ENCODE measurements at places on chromosomes 1 and 21.

DNA sequence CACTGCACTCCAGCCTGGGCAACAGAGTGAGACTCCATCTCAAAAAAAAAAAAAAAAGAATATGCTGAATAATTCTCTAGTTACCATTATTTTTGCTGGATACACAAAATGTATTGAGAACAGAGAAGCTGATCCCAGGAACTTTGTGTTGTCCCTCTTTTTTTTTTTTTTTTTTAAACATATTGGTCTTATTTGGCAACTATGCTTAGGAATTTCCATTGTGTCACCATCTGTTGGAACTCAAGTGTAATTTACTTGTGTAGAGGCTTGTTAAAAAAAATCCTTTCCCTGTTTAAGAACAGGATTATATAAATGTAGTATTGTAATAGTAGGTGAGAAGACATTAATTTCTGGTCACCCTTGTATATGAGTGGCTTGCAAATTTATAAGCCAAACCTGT is 28.6 kb downstream of the CAMSAP2 start:
- no peak for DNase-seq

DNA sequence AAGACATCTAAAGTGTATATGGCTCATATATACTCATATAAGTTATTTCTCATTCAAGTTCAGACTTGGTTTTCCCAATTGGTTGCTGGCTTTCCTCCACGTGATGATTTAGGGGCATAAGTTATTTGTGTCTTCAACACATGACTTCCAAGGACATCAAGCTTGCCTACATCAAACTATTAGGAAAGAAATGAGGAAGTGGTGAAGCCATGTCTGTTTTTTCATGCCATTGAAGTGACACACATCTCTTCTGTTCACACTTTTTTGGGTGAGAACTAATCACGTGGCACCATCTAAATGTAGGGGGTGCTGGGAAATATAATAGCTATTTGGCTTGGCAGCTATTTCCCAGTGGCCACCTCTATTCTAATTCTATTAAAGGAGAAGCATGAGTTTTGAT is 282.1 kb downstream of the OMA1 start:
- DNase-seq: no peak

GRCh38 chr1:109895720-109896504 is 14.7 kb upstream of the CSF1 start:
- DNase-seq: no peak

DNA sequence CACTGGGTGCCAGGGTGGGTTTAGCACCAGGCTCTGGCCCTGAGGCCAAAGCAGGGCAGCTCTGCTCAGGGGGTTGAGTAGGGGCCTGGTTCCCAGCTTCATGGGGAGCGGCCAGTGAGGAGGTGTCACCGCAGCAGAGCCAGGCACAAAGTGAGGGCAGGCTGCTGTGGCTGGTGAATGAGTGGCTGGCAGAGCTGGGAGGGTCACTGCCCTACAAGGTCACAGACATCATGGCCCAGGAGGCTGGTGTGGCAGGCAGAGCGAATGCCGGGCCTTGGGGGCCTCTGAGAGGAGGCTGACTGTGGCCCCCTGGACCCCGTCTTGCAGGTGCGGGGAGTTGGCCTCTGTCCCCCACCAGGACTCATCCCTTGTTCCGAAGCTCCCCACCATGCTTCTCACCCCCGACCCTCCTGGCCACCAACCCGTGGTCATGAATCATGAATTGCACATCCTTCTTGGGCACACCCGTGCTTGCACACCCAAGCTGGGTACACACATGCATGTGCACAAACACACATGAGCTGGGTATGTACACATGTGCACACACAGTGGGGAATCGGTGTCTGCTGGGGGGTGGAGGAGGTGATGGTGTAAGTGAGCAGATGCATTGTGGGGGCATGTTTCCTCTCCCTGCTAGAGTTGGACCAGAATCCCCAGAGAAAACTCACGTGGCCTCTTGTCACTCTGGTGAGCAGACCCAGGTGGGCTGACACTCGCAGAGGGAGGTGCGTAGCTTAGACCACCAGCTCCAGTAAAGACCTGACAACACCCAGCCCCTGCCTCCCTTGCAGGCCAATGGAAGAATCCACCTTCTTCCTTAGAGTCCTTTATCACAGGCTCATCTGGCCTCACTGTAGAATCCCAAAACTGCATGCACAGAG is 4.8 kb upstream of the GNB1 start:
- no peak for DNase-seq

GRCh38 chr1:119783354-119784185 is 14.9 kb upstream of the HMGCS2 start:
- DNase-seq: no peak

DNA sequence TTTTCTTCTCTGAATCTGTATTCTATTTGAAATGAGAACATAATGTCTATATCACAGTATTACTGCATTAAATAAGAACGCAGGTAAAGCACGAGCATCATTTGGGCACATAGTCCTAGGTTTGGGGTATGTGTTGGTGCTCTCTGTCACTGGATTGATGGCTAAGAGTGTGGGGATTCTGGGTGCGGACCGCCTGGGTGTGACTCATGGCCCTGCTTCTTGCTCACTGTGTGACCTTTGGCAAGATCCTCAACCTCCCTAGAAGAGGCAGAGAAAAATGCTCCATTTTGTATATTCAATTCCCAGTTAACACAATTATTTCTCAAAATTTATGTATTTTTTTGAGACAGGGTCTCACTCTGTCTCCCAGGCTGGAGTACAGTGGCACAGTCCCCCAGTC is 99.7 kb downstream of the LAMC2 start:
- DNase-seq: no peak

DNA sequence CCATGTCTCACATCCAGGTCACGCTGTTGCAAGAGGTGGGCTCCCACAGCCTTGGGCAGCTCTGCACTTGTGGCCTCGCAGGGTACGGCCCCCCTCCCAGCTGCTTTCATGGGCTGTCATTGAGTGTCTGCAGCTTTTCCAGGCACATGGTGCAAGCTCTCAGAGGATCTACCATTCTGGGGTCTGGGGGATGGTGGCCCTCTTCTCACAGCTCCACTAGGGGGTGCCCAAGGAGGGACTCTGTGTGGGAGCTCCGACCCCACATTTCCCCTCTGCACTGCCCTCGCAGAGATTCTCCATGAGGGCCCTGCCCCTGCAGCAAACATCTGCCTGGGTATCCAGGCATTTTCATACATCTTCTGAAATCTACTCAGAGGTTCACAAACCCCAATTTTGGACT is 219.4 kb downstream of the LRRC7 start:
- DNase-seq: no peak

DNA sequence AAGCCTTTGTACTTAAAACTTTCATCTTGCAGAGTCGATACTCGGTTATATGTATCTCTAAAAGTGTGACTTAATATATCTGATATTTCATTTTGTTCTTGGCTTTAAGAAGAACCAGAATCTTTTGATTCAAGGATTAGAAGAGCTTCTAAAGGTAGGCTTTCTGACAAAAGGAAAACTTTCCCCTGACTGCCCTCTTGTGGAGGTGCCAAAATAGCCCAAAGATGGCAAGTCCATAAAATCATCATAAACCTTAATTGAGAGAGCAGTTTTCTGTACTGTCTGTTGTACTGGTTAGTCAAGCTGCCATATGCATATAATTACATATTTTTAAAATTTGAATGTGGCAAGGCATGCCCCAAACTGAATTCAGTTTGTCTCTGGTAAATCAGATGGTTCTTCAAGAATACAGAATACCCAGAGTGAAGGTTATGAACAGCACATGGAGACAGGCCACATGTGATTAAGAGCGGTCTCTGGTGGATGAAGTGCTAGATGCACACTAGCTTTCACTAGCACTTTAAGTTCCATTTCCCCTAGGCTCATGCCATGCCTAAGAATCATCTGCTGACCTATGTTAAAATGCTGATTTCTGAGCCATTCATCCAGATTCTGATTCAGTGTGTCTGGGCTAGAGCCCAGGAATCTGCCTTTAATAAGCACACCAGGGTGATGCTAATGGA is 27.7 kb upstream of the ELAVL4 start:
- DNase-seq: no peak

- DNase-seq: no peak
Observed at GRCh38 chr1:206111271-206111927, 5.8 kb downstream of the AVPR1B start.

GRCh38 chr1:155339515-155340097 is 18.9 kb downstream of the RUSC1 start:
- no peak for DNase-seq

DNA sequence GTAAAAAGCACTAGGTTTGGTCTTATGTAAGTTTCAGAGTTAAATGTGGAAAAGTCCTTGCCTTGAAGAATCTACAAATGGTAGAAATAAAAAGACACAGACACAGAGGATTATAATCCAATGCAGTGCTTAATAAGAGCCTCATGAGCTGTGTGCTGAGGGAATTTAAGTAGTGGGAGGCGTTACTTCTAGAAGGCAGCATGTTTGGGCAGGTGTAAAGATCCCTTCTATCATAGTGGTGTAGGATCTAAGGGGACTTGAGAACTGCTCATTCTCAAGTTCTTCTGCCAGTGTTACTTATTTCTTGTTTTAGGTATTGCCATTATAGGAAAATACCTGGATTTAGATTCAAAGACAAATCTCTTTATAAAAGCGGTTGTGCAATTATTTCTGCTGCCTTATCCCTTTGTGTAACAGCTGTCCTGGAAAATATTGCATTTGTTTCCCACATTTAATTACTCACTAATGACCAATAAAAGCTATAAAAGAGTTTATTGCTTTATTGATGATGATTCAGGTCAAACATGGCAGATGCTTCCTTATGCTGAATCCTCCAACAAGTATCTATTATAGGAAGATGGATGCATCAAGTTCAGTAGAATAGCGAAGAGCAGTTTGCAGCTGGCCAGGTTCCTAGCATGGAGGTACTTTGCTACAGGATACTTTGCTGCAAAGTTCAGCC is 132.5 kb upstream of the IVNS1ABP start:
- no peak for DNase-seq

GRCh38 chr1:52669696-52670095 is 28.5 kb downstream of the COA7 start:
- DNase-seq: no peak

GRCh38 chr1:46456411-46456963 is 33.1 kb upstream of the DMBX1 start:
- DNase-seq: no peak

DNA sequence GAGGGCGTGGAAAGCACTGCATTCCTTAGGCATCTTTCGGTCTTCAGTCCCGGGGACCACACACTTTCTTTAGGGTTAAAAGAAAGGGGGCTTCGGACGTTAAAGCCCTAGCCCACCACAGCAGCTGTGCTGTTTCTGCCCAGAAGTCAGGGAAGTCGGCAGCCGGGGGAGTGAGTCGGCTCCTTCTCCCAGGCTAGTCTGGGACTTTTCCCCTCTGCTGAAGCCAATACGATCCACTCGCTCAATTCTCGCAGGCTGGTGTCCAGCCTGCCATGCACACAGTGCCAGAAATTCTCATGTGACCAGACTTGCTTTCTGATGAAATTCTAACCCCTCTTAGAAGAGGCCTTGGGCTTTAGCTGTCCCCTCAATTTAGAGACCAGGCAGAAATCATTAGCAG is 67.7 kb downstream of the BCAR3 start:
- no peak for DNase-seq

DNA sequence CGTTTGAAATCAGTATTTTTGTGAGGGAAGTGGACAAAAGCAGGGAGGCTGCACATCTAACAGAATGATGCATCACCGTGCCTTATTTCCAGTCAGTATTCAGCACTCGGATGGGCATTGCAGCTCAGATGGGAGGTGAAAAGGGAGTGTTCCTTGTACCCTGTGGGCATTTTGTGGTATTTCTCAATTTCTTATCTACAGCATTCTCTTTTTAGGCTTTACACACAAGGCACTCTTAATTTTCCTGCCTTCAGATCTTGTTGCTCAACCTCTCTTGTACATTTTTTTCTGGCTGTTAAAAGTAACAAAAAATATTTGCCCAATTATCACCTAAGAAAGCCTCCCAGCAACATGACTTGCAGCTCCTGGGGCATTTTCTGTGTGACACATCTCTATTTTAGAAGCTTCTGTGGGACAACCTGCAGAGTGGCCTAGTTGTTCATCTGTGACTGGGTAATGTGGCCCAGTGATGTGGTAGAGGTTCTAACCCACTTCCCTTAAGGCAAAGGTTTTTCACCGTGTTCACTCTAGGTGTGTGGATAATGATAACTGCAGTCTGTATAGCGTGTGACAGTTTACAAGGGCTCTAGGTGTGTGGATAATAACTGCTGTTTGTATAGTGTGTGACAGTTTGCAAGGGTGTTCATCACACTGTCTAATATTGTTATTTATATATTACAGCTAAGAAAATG is 257.2 kb downstream of the PTGER3 start:
- no peak for DNase-seq

DNA sequence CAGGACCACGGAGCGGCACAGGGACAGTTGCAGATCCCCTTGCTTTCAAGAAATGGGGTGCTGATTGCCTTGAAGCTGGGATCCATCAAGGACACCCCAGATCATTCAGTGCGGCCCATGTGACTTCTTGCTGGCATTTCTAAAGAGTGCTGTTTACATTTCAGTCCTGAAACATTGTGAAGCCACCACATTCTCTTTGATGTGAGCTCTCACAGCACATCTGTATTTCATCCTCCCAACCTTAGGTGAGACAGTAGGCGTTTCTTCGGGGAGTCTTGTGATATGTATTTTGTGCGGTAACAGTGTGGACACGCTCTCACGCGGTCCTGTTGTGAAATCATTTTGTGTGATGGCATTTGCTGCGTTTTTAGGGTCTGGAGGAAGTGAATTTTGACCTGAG is 57.2 kb downstream of the CACHD1 start:
- no peak for DNase-seq

DNA sequence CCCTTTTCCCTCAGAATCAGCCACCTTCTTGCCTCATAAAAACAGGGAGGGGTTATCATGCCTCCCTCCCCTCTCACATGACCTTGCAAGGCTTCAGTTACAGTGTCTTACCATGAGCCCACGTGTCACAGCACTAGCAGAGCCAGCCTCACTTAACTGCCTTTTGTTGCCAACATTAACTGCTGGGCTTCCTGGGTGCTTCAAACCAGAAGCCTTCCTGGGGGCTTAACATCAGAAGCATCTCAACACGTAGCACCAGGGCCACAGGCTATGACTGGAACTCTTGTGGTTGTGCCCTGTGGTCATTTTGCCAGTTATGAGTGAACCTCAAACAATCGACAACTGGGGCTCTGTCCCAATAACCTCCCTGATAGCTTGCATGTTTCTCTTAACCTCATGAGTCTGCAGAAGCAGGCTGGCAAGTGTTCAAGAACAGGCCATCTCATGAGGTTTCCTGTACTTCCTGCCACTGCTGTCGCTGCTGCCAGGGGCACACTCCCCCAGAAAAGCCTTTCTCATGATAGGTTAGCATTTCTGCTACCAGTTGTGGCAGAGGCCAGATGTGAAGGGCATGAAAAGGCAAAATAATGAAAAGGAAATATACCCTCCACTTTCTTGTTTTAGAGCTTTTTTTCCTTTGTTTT is 132.2 kb downstream of the GLUL start:
- peak; percentile 15 for DNase-seq
